ENCODE measurements at places on chromosomes 11 and 22. TPM values are rescaled to one million over a fixed set of nuclear protein-coding genes. Genes with fewer than 3 reads are reported as not detected.

DNA sequence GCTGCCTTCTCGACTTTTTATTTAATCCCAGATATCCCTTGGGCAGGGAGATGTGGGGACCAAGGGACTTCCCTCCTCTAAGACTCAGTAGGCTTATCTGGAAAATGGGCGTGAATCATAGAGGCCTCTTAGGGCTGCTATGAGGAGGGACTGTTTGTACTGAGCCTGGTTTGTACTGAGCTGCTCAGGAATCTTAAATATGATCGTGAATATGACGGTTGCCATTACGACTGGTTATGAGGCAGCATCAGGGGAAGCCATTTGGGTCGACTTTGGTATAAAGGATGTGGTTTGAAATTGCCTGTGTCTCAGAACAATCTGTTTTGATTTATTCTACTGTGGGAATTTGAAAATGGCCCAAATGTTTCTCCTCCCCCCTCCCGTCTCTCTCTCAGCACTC lies 20.6 kb downstream of the TSPAN18 start:
- DNase-seq, result no peak

Gene PTDSS2
- total RNA-seq, result 35.5 TPM

DNA sequence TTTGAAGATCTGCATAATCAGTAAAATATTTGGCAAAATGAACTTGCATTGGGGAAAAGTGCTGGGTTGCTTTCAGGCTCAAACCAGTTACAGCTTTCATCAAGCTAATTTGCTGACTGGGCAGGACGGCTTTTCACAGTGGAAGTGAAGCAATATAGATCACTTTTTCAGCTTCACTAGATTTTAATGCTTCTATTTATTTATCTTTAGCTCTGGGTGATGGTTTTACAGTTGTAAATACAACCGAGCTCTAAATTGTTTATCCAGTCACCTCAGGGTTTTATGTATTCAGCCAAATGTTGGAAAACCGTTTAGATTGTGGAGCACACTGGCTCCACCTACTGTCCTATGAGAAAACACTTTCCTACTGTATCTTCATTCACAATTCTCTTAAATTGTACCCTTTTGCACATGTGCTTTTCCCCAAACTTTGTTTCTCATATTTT lies 58.2 kb downstream of the ACER3 start:
- DNase-seq, result peak; percentile 80

Gene SAA1
- 3.0 TPM for total RNA-seq

Gene SYT13
- 7.2 TPM for total RNA-seq
